ENCODE measurements at places on chromosomes 4 and X.

GRCh38 chrX:15334561-15334960, 762 bp downstream of the PIGA start:
- DNase-seq, result no peak

- DNase-seq, result no peak
These were observed 88.1 kb upstream of the ZNF81 start for GRCh38 chrX:47748576-47748975.

- DNase-seq, result no peak
These were observed 19.6 kb upstream of the FAM156A start for GRCh38 chrX:52977953-52978352.

GRCh38 chr4:139890816-139891215, 225.2 kb downstream of the MGST2 start:
- DNase-seq, result no peak

DNA sequence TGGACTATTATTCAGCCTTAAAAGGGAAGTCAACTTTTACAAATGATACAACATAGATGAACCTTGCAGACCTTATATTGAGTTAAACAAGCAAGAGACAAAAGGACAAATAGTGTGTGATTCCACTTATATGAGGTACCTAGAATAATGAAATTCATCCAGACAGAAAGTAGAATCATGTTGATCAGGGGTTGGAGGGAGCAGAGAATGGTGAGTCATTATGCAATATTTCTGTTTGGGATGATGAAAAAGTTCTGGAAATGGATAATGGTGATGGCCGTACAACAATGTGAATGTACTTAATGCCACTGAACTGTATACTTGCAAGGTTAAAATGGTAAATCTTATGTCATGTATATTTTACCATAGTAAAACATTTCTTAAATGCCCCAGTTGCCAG, 22.1 kb downstream of the KIT start:
- no peak for DNase-seq

DNA sequence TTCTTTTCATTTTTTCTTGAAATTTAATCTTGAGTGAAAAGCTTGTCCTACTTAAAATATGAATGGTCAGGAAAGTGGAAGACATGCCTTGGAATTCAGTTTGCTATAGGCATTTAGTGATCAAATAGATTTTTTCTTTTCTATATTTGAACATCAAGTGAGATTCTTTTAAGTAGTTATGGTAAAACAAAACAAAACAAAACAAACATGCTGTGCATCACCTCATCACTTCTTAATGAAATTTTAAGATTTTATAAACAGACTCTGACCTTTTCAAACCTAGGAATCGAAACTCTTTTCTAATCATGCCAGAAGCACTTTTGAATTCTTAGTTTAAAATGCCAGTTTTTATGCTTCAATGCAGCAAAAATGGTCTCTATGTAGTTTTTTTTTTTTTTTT, 62.8 kb downstream of the CNKSR2 start:
- DNase-seq, result no peak

- DNase-seq, result peak; percentile 11
These were observed 13.7 kb upstream of the PIGA start for GRCh38 chrX:15349046-15349445.

DNA sequence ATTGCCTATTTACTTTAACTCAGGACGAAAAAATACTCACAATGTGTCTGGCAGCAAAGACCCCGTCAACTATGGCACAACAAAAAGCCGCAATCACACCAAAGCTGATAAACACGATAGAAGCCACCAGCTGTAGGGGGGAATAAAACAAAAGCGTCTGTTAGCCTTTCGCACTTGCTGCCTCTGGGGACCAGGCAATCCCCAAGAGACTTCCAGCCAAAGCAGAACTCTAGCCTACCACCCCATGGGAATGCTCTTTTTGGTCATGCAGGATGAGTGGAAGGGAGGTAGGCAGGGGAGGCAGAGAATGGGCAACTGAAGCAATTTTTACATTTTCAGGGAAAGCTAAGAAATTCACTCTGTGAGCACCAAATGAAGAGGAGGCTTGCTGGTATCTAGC, 20.1 kb downstream of the TMEM255A start:
- no peak for DNase-seq

DNA sequence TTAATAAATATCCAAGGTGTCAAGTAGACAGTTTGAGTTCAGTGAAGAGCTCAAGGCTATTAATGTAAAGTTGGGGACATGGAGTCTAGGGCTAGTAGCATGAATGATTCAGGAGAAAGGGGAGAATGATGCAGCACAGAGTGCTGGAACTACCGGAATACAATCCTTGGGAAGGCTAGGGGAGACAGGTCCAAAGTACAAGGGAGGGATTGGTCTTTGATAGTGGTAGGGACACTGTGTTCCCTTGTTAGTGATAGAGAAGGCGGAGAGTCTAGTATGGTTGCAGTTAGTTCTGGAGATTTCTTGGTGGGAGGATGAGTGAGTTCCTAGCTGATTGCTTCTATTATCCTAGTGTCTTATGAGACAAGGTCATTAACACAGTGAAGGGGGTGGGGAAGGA, 8.7 kb downstream of the GCNA start:
- no peak for DNase-seq

DNA sequence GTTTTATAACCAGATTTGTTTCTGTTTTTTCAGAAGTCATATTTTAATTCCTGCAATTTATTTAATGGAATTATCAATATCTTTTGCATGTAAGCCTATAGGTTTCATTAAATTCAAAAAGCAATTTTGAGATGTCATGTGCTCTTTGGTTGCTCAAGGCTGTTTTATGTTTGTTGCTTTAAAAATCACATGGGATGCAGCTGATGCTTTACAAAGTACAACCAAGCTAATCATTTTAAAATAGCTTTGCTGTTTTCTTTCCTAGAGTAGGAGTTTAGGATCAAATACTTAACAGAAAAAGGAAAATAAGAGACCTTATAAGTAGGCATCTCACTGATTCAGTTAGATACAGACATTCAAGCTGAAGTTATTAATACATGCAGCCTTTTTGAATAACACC, 11.3 kb downstream of the CPEB2 start:
- no peak for DNase-seq

Data from urothelium cell line (cell line).